Activated T-helper 1 cell treated with anti-CD3 and anti-CD28 coated beads, Interleukin-12 subunit alpha, Interleukin-12 subunit beta, Interleukin-2, Interleukin-4 antibody, amounts not matched to agents 30 ng/mL and 10 ng/mL and 1 ng/mL, durations not matched to agents 14 hours and 24 hours and 36 hours (primary cell): ENCODE measurements at places on chromosomes 5 and 9. TPM values are rescaled to one million over a fixed set of nuclear protein-coding genes. Genes with fewer than 3 reads are reported as not detected.

- DNase-seq = no peak
Measured at GRCh38 chr9:96464426-96464825, 14.5 kb downstream of the HABP4 start.

GRCh38 chr9:126327006-126327713 lies 531 bp downstream of the MVB12B start:
- DNase-seq = no peak

Gene IL5
- total RNA-seq = 1.5 and 2.2 TPM in 2 replicates

Gene NUDT12
- 0.91 and 1.0 TPM in 2 replicates for total RNA-seq

Gene PLGRKT
- 43.8 and 44.8 TPM in 2 replicates for total RNA-seq

GRCh38 chr9:6646293-6646636 lies 736 bp upstream of the GLDC start:
- no peak for DNase-seq

- no peak for DNase-seq
Measured at GRCh38 chr5:58090704-58091103, 369.2 kb downstream of the PLK2 start.

DNA sequence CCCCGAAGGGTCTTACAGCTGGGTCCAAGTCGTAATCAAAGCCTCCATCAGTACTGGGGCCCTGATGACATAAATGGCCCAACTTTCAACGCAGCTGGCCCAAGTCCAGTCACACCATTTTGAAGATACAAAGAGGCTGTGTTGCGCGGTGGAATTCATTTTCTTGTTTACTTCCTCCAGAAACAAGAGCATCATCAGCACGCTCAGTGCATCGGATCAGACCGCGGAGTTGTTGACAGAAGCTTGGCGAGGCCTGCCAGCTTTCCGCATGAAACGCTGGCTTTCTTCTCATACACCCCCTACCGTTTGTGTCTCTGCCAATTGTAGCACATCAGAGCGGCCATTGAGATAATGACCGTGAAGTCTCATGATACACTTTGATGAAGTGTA lies 101.7 kb upstream of the SPATA31D4 start:
- DNase-seq = no peak

GRCh38 chr5:132487841-132488555 lies 2.6 kb downstream of the IRF1 start:
- DNase-seq = no peak

DNA sequence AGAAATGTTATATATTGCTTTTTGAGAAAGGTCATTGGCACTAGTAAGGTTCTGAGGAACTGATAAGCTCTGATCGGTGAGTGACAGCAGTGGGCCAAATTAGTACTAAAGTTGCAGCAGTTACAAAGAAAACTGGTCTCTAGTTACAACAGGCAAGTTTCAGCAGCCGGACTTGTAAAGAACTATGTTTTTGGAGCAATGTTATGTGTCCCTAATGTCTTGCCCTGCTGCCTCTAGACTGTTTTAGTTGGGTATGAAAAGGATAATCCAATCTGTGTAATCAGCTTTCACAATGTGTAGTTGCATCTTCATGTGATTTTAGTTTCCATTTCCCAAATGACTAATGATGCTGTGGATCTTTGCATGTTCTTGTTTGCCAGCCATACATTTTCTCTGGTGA lies 113.5 kb downstream of the CAMK4 start:
- no peak for DNase-seq

- no peak for DNase-seq
Measured at GRCh38 chr9:107694390-107694789, 204.8 kb upstream of the KLF4 start.

GRCh38 chr5:14552017-14552416 lies 29.6 kb upstream of the OTULINL start:
- no peak for DNase-seq

GRCh38 chr5:152529440-152529839 lies 124.4 kb upstream of the NMUR2 start:
- DNase-seq = no peak

Gene CCL28
- 7.5 and 7.8 TPM in 2 replicates for total RNA-seq

GRCh38 chr5:36373527-36374086 lies 71.9 kb upstream of the RANBP3L start:
- DNase-seq = no peak

DNA sequence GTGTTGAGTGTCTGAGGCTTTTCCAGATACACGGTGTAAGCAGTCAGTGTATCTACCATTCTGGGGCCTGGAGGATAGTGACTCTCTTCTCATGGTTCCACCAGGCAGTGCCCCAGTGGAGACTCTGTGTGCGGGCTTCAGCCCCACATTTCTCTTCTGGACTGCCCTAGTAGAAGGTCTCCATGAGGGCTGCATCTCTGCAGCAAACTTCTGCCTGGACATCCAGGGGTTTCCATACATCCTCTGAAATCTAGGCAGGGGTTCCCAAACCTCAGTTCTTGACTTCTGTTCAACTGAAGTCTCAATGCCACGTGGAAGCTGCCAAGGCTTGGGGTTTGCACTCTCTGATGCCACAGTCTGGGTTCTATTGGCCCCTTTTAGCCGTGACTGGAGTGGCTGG lies 256.6 kb upstream of the ITGA1 start:
- DNase-seq = no peak

DNA sequence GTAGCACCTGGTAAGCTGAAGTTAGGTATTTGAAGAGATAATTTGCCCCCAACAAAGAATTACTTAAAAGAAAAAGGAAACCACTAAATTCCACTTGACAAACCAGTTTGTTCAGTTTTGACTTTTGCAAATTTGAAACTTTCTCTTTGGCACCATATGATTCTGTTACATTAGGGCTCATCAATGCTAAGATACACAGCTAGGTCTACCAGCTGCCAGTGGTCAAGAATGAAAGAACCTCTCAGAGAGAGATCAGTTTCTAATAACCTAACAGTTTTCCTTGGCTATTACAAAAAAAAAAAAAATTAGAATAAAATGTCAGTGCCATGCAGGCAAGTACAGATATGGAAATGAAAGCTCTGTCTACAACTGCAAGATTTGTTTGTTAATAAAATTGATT lies 92.3 kb downstream of the CAAP1 start:
- DNase-seq = no peak

Gene HARS1
- total RNA-seq = 112 and 114 TPM in 2 replicates

GRCh38 chr5:155905364-155905763 lies 421.6 kb upstream of the SGCD start:
- DNase-seq = no peak

DNA sequence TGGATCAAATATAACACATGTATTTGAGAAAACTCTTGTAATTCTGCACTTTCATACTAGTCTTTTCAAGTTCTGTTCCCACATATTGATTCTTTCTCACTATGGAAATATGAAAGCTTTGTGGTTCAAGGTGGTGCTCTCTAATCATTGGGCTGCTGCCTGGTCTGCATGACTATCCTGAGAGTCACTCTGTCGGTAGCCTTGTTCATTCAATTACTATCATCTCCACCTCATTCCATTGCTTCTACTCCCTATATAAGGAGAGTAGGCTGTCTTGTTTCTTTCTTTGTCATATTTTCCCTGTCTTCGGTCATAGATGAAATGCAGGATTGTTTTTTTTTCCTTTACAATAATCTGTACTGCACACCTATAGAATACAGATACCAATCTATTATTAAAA lies 341.4 kb upstream of the ACTBL2 start:
- DNase-seq = no peak

DNA sequence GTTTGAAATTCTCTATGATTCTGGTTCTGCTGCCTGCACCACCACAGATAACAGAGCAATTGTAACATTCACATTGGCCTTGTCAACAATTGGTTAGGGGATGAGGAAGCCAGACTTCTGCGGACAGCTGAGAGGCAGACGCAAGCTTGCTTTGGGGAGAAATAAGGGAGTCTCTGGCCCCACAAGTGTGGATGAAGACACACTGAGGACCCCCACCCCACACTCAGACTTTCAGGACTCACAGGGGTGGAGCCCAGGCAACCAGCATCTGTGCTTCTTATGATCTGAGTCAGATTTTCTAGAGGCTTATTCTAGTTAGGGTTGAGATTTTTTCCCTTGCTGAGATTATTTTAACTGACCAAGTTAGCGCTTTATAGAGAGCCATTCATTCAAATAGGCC lies 140.3 kb upstream of the IRX2 start:
- no peak for DNase-seq

DNA sequence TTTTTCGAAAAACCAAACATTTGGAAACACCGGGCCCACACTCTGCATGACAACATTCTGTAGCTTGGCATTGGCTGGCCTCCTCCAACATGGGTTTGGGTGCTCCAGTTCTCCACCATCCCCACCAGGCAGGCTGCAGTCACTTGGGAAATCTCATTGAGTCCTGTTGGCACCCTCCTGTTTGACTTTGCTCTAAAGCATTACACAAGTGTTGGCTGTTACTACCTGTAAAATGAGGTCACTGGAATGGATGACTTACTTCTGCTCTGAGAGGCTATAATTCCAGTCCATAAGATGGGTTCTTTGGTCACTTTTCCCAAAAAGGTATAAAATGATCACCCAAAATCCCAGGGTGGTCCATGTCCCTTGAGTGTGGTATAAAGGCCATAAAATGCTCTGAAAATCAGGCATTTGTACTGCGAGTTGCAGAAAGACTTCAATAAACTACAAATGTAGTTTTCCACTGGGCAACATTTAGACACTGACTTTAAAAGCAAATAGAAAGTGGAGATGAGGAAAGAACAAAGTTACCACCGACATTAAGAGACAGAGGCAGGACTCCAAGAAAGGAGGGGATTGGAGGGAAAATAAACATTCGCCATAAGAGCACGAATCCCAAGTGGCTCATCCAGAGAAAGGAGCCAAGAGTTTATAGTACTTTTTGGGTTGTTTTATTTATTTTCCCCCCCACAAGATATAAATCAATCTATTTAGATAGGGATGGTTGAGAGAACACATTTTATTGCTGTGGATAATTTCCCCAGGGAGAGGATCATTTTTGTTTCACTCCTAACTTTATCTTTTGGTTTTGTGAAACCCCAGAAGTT lies 295.1 kb downstream of the TLE1 start:
- no peak for DNase-seq

Gene ALG2
- total RNA-seq = 37.6 and 39.7 TPM in 2 replicates

DNA sequence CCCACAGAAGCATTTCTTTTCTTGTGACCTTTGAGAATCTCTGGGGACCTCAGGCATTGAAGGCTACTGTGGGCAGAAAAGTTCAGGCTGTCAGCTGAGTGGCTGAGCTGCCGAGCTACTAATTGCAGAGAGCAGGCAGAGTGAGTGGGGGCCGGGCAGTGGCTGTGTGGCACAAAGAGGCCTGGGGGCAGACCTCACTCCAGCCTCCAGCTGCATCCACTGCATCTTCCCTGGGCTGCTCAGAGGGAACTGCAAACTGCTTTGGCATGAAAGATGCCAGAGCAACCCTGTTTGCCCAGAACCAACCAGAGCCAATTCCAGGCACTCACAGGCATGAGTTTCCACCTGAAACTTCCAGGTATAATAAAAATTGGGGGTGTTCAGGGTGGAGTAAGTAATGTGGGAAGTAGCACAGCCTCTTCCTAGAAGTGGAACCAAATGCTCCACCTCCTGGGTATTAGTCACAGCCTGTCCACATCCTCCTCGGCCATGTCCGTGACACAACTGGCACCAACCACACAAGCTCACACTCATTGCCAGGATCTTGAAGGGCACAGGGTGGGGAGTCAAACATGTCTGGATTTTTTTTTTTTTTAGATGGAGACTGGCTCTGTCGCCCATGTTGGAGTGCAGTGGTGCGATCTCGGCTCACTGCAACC lies 548.9 kb downstream of the BNC2 start:
- no peak for DNase-seq

DNA sequence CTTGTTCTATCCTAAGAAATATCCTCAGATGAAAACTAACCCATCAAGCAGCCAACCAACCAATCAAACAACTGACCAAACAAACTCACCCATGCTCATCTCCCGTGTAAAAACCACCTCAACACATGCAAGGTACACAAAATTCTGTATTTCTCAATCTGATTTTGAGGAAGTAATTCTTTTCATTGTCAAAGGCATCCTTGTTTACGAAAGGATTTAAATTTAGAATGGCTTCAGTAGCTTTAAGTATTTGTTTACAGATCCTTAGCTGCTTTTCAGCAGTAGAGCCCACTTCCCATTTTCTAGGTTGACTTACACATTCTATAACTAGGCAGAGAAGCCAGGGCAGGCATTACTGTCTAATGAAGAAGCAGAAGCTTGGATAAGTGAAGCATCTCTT lies 78.6 kb downstream of the NTRK2 start:
- no peak for DNase-seq

GRCh38 chr5:126490167-126490940 lies 67.1 kb downstream of the GRAMD2B start:
- no peak for DNase-seq

DNA sequence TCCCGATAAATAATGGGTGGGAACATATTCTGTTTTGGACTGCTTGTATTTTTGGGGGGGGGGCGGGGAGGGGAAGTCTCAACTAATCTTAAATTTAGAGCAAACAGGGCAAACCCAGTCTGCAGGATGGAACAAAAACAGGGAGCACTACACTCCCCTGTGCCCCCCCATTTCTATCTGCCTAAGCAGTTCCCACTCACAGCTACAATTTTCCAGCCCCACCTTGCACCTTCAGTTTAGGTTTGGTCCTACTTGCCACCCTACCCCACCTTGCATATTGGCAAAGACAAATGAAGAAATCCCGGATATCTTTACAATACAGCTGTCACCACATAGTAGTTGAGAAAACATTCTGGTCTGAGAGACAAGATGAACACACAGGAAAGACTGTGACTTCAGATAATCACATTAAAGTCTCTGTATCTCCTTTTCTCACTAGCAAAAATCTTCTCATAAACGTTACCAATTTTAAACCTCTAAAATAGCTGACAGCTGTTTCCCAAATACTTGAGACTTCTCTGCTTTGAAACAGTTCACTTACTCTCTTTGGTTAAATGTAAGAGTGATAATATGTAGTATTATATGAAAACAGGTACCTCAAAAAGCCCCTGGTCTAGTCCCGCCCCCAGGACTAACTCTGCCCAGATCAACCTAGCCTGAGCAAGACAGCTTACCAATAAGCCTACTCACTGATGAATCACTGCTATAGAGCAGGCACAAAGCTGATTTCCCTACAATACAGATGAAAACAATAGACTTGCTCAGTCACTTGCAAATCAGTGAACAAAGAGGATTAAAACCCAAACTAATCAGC lies 5.2 kb upstream of the RAPGEF6 start:
- DNase-seq = no peak

Gene B4GALT1
- 64.4 and 66.5 TPM in 2 replicates for total RNA-seq

- DNase-seq = no peak
Measured at GRCh38 chr5:45281081-45281480, 415.1 kb downstream of the HCN1 start.

Gene GPR151
- not detected in 2 replicates for total RNA-seq

Gene MAMDC2
- not detected in 2 replicates for total RNA-seq

DNA sequence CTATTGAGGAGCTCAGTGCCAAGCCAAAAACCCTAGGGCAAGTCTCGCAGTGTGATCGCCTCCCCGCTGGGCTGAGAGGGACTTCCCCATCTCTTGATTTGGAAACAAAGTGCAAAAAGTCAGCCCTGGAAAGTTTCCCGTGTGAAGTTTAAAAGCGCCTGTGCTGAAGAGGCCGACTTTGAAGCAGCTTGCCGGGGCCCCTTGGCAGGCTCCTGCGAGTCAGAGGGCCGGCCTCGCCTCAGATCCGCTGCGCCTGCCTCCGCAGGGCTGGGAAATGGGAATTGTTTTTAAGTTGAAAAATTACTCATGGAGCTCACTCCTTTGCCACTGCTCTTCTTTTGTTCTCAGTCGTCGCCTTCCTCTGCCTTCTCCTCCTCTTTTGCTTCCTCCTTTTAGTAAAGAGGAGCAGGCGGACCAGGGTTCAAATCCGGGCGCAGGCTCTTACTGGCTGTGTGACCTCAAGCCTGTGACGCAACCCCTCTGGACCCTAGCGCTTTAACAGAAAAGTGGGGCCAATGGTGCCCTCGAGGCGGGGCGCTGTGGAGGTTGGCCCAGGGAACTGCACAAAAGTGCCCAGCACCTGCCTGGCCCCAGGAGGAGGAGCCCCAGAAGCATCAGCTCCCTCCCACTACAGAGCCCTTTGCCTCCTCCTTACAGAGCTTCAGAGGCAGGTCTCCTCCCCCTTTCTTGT lies 14.7 kb upstream of the LHX2 start:
- peak; percentile 24 for DNase-seq
